Activated T-helper 2 cell treated with anti-CD3 and anti-CD28 coated beads, Interferon-gamma antibody, Interleukin-2, Interleukin-4, amounts not matched to agents 10 μg/mL and 5 μg/mL and 100 μg/mL, durations not matched to agents 14 hours and 24 hours and 36 hours (primary cell): ENCODE measurements at places on chromosomes 6 and 20.

- DNase-seq: peak; percentile 48
Observed at GRCh38 chr6:85641897-85642773, 551 bp downstream of the SYNCRIP start.

DNA sequence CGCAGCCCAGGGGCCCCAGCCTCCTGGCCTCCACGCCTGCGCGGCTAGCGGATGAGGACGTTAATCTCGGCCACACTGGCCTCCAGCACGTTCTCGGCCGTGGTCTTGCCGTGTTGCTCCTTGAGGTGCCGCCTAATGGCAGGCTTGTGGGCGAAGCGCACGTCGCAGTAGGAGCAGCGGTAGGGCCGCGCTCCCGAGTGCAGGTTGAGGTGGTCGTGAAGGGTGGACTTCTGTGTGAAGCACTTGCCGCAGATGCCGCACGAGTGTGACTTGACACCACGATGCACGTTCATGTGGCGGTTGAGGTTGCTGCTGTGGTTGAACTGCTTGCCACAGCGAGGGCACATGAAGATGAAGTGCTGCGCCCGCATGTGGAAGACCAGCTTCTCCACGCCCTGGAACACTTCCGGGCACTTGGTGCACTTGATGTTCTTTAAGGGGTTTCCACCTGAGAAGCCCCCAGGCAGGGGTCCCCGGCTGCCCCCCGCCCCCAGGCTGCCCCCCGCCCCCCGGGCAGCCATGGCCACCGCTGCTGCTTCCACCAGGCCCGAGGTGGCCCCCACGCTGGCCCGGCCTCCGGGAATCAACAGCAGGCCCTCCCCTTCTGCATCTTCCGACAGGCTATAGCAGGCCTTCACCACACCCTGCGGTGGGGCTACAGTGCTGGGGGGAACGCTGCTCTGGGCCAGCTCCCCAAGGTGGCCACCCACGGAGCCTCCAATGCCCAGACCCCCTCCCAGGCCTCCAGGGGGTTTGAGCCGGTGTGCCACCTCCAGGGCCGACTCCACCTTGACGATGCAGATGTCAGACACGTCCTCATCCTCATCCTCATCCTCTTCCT, 1.8 kb downstream of the ZBTB12 start:
- no peak for DNase-seq

- no peak for DNase-seq
Observed at GRCh38 chr6:2658788-2659187, 91.9 kb downstream of the MYLK4 start.

DNA sequence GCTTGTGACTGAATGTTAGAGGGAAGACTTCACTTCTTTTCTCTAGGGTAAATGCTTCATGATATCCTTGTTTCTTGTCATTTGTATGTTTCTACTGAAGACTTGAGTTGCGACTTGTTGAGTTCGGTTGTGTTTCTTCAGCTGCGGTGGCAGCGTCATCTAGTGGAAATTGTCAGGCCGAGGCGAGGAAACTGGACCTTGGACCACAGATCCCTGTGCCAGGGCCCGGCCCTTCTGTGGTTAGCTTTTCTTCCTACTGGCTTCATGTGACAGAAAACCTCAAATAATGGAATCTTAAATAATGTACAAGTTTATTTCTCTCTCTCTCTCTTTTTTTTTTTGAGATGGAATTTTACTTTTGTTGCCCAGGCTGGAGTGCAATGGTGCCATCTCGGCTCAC, 12.4 kb downstream of the MTHFD1L start:
- no peak for DNase-seq

- no peak for DNase-seq
Observed at GRCh38 chr6:3281631-3282475, 23.1 kb downstream of the PSMG4 start.

DNA sequence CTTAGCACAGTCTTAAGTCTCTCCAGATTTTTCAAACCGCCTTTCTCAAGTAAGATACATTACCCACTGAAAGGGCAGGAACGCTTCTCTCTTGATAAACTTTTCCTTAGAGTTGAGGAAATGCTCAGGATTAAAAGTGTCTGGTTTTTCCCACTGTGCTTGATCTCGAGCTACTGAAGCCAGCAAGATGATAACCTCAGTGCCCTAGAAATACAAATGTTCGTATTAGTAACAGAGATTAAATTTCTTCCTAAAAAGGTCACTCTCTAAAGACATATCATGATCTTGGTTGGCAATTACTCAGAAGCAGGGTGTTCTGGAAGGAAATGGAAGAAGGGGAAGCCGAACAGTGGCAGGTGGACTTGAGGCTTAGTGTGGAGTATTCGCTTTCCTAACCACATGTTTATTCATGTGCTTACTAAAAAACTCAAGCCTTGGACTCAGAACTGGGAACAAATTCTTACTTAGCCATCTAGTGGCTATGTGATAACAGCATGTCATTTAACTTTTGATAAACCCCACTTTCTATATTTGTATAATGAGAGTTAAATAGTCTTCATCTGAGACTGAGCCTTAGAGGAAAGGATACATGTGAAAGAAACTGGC, 20.1 kb downstream of the C6orf141 start:
- no peak for DNase-seq

GRCh38 chr20:46343975-46344357, 35.7 kb upstream of the CDH22 start:
- DNase-seq: no peak

- DNase-seq: no peak
Observed at GRCh38 chr6:155958550-155958949, 502.9 kb upstream of the NOX3 start.

- no peak for DNase-seq
Observed at GRCh38 chr6:3838992-3839867, 9.9 kb upstream of the FAM50B start.

DNA sequence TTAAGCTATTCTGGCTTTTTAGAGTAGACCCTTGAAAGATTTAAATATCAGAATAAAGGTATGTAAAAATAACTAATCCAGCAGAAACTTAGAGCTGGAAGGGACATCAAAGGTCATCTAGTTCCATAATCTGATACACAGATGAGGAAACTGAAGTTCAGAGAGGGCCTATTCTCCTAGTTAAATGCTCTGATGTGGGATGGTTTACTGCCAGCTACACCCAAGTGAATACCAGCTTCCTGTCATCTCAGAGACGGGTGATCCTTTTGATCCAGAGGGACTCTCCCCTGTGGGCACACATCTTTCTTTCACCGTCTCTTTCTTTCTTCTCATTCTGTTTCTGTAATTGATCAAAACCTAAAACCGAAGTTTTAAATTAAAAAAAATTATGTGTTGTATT, 94.1 kb downstream of the MAN1A1 start:
- DNase-seq: no peak

- DNase-seq: no peak
Observed at GRCh38 chr6:116409756-116410155, 39.0 kb downstream of the DSE start.

- DNase-seq: no peak
Observed at GRCh38 chr6:84309336-84309735, 81.9 kb upstream of the CEP162 start.

- no peak for DNase-seq
Observed at GRCh38 chr6:42572523-42572922, 8.7 kb downstream of the UBR2 start.

DNA sequence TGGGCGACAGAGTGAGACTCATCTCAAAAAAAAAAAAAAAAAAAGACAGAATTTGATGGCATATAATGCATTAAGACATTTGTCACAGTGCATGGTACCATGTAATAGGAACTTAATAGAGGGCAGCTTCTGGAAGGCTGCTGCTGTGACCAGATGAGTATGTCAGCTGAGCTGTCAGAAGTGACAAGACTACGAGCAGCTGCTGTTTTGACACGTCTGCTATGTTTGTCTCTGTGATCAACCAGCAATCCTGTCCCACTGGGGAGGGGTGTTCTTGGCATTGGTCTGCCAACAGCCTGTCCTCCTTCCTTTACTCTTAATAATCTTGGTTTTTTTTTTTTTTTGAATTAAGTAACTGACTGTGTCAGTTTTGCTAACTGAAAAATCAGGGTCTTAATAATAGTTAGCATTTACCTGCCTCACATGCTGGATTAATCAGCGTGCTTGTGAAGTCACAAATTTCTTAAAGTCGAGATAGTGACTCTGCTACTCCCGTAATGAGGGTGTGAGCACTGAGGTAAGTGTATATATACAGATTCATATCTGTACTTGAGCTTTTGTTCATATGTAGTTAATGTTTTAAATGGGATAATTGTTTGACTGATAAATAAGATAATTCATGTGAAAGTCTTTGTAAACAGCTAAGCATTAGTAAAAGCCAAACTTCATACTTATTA, 152.4 kb downstream of the BMP2 start:
- no peak for DNase-seq

DNA sequence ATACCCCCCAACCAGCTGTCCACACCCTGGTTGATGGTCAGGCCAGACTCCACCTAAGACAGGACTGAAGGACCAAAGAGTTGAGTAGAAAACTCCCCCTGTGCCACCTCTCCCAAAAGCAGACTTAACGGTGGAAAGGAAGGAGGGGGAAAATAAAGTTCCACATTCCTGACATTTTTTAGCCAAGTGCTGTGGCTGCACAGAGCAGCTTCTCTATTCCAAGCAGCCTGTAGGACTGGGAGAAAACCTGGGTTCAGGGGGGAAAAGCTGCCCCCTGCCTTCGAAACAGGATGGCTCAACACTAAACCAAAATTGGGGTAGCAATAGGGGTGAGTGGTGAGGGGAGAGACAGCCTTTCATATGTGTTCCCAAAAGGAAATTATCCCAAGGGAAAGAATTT, 3.6 kb downstream of the TRAM2 start:
- no peak for DNase-seq

GRCh38 chr6:1535295-1535694, 74.4 kb upstream of the FOXC1 start:
- DNase-seq: peak; percentile 26

- DNase-seq: no peak
Observed at GRCh38 chr20:63163596-63164483, 52.1 kb downstream of the YTHDF1 start.

DNA sequence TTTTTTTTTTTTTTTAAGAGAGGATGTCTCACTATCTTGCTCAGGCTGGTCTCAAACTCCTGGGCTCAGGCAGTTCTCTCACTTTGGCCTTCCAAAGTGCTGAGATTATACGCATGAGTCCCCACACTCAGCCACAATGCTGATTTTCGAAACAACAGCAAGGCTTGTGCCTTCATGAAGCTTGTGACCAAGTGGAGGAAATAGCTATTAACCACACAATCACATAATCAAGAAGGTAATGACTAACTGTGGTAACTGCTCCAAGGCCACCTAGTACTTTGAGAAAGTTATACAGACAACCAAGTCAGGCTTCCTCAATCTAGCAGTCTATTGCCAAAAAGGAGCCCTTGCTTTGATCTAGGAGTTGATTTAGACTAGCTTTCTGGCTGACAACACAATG, 46.3 kb downstream of the SOD2 start:
- DNase-seq: no peak

- DNase-seq: no peak
Observed at GRCh38 chr6:116536216-116536621, 9.3 kb downstream of the TRAPPC3L start.

- DNase-seq: no peak
Observed at GRCh38 chr6:22848121-22848520, 278.8 kb downstream of the HDGFL1 start.

GRCh38 chr6:29925727-29926412, 16.5 kb upstream of the HLA-A start:
- DNase-seq: no peak

DNA sequence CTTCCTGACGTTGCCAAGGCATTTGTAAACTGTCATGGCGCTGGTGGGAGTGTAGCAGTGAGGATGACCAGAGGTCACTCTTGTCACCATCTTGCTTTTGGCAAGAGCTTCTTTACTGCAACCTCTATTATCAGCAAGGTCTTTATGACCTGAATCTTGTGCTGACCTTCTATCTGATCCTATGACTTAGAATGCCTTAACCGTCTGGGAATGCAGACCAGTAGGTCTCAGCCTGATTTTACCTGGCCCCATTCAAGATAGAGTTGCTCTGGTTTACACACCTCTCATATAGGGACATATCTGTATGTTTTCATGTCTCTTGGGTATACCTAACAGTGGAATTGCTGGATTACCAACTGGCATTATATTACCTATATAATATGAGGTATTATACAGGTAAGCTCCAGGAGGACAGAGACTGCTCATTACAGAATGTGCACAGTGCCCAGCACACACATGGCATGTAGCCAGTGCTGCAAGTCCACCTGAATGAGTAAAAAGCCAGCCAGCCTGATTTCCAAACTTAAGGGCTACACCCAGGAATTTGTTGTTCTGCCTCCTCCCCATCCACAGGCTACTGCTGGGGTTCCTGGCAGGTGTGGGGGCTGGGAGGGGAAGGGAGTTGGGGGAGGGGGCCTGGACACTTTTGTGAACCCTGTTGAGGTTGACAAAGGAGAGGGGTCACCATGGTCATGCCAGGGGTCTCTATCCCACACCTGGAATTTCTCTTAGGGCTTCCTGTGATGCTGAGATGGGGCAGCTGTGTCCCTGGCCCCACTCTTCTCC, 35.2 kb upstream of the BLCAP start:
- DNase-seq: no peak

DNA sequence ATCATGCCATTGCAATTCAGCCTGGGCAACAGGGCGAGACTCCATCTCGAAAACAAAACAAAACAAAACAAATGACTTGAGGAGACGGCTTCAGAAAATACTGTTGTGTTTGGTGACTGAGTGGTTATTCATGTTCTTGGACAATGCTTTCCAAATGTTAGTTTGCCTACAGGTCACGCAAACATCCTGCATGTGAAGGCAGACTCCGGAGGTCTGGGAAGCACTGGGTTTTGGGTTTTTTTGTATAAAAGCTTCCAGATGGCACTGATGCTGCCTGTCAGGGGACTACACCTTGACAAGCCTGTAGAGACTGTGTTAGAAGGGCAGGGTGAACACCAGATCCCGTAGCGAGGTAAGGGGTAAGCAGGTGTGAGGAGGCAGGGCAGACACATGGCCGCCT, 81.7 kb downstream of the THBS2 start:
- DNase-seq: no peak

DNA sequence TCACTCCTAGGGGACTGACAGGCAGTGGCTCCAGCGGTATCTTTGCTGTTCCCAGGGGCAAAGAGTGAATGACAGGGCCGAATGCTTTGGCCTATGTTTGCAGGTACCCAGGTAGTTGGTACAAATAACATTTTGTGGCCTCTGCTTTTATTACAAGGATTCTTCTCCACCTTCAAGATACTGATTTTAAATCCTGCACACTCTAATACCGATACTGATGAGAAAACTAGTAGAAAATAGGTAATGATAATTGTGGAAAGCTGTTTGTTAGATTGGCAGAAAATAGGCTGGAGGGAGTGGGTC, 772 bp downstream of the HINT3 start:
- no peak for DNase-seq

GRCh38 chr6:116461331-116461931, at the start of gene CALHM6:
CALHM6 (plus strand) TSS chr6:116461375; CDS start chr6:116461930, 555 bp downstream.
- no peak for DNase-seq

DNA sequence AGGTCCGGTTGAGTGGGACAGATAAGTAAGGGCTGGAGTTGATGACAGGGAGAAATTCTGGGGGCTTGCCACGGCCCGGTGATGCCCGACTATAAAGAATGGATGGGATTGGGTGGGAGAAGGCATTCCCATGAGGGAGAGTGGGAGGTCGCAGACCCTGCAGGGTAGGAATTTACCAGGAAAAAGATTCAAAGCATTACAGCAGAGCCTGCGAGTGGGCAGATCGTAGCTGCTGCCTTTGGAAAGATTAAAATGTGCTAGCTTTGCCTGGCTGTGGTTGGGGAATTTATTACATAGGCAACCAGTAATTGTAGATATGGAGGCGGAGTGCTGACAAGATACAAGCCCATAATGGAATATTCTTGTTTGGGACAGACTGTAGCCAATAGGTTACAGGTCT, 49.5 kb downstream of the KDM1B start:
- DNase-seq: no peak

- DNase-seq: no peak
Observed at GRCh38 chr20:24842274-24842917, 106.7 kb upstream of the CST7 start.
